ENCODE measurements at places on chromosomes 5 and 9.

GRCh38 chr5:83077662-83078261, 415 bp downstream of the XRCC4 start:
- peak; percentile 37 for DNase-seq

- DNase-seq: peak; percentile 100
These were observed 476.6 kb upstream of the WWC1 start for GRCh38 chr5:167814828-167815227.

- no peak for DNase-seq
These were observed 201.2 kb downstream of the NXNL2 start for GRCh38 chr9:88736136-88736637.

GRCh38 chr5:35887321-35888100, 30.8 kb downstream of the IL7R start:
- DNase-seq: no peak

- no peak for DNase-seq
These were observed 90.2 kb downstream of the IQGAP2 start for GRCh38 chr5:76493190-76493837.

Data from fibroblast of skin of back (primary cell).